ENCODE measurements at places on chromosomes 1 and 21.

DNA sequence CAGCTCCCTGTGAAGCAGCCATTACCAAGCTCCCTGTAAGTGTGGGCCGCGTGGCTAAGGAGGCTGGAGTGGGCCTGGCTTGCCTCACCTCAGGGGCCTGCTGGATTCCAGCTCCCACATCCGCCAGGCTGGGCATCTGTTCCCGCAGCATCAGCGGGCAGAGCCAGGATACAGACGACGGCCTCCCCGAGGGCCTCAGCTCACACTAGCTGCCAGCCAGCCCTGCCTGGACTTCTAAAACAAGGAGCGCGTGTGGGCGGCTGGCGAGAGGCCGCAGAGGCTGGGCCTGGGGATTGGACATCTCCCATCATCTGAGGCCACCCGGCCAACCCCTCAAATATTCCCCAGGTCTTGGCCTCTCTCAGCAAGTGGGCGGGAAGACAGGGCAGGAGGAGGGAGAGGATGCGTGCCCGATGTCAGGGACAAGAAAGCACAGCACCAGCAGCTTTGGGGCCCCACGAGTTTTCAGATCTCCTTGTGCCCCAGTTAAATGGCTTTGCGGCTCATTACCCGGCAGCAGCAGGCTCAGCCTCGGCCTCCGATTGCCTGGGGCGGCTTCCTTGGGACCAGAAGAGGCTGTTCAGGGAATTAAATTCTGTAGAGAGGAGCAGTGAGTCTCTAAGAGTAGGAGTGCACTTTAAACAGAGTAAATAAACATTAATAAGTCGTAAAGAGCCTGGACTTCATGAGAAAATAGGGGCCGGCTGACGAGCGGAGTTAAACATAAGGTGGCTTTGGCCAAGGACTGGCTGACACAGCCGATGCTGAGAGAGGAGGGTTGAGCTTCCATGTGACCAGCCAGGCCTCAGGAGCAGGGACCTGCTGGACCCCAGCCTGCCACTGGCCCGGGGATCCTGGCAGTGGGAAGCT lies 208.9 kb upstream of the C1orf174 start:
- no peak for DNase-seq

GRCh38 chr1:66426239-66426853 lies 107.6 kb upstream of the SGIP1 start:
- DNase-seq: no peak

DNA sequence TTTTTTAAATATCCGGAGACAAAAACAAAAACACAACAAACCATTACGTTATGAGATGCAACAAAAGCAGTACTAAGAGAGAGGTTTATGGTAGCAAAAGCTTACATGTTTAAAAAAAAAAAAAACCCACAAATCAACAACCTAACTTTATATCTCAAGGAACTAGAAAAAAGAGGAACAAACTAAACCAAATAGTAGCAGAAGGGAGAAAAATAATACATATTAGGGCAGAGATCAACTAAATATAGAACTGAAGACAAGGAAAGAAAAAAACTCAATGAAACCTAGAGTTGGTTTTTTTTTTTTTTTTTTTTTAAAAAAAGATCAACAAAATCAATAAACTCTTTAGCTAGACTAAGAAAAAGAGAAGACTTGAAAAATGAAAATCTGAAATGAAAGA lies 34.9 kb downstream of the ZNF644 start:
- no peak for DNase-seq

- DNase-seq: no peak
Measured at GRCh38 chr21:15183813-15184257, 119.0 kb upstream of the NRIP1 start.

DNA sequence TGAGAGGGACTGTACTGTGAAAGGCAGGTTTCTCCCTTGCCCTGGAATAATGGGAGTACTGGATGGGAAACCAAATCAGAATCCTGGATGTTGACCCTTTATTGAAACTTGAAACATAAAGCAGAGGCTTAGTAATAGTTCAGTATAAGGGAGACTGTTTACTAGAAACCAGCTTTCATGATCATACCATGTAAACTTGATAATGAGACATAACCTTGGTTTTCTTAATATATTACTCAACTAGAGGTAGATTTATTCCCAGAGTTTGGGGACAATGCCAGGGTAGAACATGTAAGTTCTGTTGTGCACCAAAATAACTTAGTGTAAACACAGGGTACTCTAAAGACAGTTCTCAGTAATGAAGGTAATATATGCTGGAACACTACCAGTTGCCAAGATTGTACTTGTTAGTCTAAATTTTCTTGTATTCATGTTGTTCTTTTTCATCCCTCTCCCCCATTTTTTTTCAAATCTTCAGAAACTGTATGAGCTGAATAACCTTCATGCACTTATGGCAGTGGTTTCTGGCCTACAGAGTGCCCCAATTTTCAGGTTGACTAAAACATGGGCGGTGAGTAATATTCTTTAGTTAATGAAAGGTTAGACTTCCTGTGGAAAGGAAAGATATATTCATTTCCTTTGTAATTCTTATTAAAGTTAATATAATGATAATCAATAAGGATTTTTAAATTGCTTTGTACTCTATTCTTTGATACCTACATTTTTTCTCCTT lies 49.6 kb downstream of the ANGPTL1 start:
- no peak for DNase-seq

GRCh38 chr1:112888630-112889029 lies 67.4 kb downstream of the SLC16A1 start:
- DNase-seq: peak; percentile 64

GRCh38 chr1:9449110-9449627 lies 90.1 kb upstream of the SLC25A33 start:
- DNase-seq: no peak

DNA sequence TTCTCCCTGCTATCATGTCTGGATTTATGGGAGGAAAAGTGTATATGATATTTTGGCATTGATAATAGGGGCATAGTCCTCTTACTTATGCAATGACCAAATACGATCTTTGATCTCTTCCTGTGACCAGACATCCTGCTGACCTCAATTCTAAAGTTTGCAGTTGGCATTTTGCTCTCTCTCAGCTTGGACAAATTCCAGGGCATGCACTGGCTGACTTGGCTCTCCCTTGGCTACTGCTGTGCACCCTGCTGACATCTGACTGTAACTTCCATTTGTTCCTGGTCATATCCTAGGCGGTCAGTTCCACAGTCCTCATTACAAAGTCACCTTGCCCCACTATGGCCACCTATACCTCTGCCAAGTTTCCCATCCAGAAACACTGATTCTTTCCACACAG lies 380.7 kb upstream of the NR5A2 start:
- DNase-seq: no peak

- DNase-seq: no peak
Measured at GRCh38 chr21:28639737-28640136, 352.9 kb downstream of the LTN1 start.

- peak; percentile 32 for DNase-seq
Measured at GRCh38 chr1:147080671-147081394, 91.4 kb downstream of the PRKAB2 start.

All from NCI-H82 (cell line).